Activated CD4-positive, CD25-positive, alpha-beta regulatory T cell treated with anti-CD3 and anti-CD28 coated beads, Interleukin-2, amount 50 U/mL, for 16 hours (primary cell): ENCODE measurements at places on chromosomes 7 and 10.

DNA sequence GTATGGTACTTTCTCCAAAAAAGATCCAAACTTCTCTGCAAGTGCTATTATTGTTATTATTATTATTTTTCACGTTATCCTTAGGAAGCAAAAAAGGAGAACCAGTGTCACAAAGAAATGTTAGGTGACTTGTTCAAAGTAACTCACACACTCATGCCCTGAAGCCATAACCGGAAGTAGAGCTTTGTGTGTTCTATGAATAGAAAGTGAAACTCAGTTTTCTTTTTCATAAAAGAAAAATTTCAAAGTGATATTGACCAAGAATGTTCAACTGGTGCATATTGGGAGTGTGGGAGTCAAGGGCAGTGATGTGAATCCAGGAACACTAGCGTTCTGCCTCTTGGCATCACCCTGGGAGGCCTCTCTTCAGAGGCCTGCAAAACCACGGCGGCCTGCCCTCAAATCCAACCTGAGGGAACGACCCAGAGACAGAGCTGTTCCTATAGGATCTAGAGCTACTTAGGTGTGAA, 106.1 kb downstream of the PRKCQ start:
- no peak for DNase-seq

DNA sequence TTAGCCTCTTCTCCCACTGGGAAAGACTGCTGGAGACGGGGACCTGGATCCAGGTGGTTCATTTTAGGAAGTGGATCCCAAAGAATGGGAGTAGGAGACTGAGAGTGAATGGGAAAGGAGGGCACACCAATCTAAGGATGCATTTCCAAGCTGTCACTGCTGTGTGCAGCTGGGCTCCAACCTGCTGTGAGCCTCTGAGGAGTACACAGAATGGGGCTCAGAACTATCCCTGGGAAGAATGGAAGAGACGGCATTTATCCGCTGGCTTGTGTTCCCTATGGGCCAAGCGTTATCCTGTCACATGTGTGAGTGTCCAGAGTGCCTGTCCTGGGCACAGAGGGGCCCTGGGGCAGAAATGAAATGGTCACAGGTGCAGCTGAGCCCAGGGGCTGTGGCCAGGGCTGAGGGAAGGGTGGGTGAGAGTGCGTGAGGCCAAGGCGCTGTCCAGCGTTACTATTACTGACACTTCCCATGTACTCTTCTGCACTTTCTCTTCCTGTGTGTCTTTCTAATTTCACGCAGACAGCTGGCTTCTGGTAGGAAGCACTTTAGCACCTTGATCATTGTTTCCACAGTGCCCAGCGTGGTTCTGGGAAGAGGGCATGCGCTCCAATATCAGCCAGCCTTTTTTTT, 35.4 kb upstream of the PODXL start:
- DNase-seq, result no peak

- DNase-seq, result no peak
Observed at GRCh38 chr7:128954830-128955802, 17.4 kb downstream of the IRF5 start.

- DNase-seq, result no peak
Observed at GRCh38 chr7:49805371-49806007, 32.1 kb downstream of the VWC2 start.

- no peak for DNase-seq
Observed at GRCh38 chr7:139441961-139442360, 41.5 kb downstream of the KLRG2 start.

DNA sequence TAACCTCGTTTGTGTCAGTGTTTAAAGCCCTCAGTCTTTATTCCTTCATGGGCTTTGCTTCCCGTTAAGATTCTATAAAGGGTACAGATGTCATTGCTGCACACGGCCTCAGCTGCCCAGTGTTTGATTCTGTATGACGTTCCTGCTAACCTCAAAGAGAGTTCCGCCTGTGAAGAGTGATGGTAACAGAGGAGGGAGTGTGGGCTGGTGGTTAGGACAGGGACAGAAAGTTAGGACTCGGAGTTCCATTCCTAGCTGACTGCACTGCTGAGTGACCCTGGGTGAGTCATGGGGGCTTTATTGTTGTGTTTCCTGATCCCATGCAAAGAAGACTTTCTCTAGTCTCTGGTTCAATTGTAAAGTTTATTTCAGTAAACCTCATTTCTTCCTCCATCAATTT, 227.1 kb downstream of the DYNC1I1 start:
- no peak for DNase-seq
